ENCODE measurements at places on chromosomes 6 and 20.

DNA sequence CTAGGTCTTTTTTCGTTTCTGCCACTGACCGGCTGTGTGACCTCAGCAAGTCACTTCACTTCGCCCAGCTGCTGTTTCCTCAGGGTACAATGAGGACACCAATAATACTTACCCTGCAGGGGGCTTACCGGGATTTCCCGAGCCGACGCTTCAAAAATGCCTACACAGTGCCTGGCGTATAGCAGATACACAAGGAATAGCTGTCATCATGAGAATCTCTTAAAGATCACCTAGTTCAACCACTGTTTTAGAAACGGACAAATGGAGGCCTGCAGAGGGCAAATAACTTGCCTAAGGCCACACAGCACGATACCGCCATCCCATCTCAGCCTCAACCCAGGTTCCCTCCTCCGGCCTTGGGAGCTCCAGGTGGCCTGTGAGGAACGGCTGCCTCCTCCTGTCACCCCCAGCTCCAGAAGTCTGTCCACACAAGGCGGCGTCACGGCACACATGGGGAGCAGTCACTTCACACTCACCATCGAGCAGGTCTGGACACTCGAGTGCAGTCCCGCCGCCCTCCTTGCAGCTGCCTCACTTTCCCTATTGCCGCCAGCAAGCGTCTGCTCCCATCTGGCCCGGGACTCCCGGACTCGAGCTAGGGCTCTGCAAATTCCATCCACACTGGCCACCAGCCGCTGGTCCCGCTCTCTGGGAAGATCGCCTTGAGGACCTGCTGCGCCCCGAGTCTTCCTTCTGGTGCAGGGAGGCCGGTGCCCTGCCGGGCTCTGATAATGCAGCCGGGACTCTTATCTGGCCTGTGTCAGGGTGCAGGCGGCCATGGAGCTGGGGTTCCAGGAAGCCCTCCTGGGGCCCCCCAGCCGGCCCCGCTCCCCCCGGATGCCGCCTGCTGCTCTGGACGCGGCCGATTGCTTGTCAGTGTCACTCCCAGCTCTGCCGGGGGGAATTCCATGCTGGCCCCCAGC is at the start of gene RIPOR3:
Gene RIPOR3, minus strand, starts transcription at position 893 of the 923 bp plus-strand sequence. Its CDS starts 414 bp downstream, at position 479.
- no peak for DNase-seq

DNA sequence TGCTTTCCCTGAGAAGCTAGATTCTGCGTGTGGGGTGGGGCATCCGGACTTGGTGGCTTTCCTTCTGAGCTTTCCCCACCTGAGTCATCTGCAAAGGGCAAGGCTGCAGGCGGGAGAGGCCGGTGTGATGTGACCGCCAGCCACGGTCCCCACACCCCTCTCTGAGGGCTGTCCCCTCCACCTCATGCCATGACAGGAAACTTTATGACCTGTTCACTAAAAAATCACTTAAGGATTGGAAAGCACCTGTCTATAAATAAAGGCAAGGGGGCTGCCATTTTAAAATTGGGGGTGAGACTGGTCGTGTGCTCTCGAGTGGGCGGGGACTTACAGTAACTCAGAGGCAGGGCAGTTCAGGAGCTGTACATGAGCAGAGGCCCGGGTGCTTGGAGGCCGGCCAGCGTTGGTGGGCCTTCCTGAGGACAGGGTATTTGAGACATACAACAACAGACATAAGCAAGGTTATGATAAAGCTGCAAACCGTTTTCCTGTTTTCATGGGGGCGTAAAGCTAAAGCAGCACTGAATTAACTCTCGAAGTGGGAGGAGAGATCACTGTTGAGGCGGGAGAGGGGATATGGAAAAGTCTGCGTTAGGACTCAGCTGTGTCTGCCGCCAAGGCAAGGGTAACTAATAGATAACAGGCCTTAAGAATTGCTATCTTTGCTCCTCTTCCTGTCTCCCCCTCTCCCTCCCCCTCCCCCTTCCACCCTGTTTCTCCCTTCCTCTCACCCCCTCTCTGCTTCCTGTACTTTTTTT is 16.1 kb upstream of the SERPINB1 start:
- peak; percentile 81 for DNase-seq

DNA sequence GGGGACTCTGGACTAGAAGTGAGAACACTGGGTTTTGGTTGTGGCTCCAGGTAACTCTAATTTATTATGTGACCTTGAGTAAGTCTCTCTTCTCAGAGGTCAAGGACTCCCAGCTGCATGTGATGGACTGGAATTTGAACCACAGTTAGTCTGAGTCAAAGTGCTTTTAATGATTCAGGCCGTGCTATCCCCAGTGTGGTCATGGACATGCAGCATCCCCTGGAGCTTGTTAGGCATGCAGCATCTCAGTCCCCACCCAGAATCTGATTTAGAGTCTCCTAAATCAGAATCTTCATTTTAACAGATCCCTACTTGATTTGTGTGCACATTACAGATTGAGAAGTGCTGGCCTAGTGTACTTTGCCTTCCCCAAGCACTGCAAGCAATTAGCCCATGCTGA is 74.2 kb downstream of the TOX2 start:
- no peak for DNase-seq

GRCh38 chr6:3879194-3879952 is 30.2 kb downstream of the FAM50B start:
- no peak for DNase-seq

DNA sequence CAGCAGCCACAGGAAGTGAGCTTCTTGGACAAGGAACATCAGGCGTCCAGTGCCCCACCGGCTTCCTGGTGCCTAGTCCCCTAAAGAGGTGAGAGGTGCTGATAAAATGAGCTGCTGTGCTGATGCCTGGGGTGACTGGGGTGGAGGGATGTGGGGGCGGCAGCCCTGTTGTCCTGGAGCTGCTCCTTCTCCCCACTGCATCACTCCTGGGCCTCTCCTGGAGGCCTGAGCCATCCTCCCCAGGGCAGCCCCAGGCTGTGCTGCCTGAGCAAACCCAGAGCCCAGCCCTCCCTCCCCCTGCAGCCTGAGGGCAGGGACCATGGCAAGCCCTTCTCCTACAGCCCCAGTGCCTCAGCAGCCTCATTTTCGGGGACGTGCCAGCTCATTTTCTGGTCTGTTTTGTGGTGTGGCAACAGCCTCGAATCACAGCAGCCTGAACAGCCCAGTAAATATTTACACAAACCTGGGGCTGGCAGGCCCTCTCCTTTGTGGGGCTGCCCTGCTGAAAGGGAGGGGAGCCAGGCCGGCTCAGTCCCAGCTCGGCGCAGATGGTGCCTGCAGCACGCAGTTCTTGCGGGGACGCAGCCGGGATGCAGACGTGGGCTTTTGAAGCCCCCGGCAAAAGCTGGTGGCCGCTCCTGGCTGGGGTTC is 259.9 kb downstream of the DLL1 start:
- DNase-seq = no peak

DNA sequence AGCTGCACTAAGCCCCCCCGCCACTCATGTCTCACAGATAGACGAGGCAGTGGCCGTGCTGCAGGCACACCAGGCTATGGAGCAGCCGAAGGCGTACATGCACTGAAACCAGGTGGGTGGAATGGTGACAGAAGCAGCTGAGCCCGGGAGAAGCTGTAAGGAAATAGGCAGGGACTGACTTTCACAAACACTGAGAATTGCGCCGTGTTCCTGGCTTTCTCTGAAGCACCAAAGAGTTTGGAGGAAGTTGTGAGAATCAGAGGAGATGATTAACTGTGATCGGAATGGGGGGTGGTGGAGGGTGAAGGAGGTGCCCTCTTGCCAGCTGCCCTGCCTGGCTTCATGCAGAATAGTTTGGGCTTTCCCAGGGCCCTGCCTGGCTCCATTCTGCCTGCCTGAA is 21.6 kb downstream of the TOMM34 start:
- no peak for DNase-seq

GRCh38 chr20:6122873-6123648 is at the start of gene FERMT1:
Gene FERMT1 (minus strand): TSS chr20:6123030. CDS start chr20:6119554, 3,476 bp downstream.
- no peak for DNase-seq

All from GM12864 (cell line).